ENCODE measurements at places on chromosomes 7 and 10. TPM values are rescaled to one million over a fixed set of nuclear protein-coding genes. Genes with fewer than 3 reads are reported as not detected.

Gene DNAJC12
- 29.1 TPM for total RNA-seq

Gene RBP4
- total RNA-seq: not detected

Gene PGAM2
- total RNA-seq: 0.49 TPM

Gene SPDYE9
- not detected for total RNA-seq

Gene DRGX
- total RNA-seq: not detected

Gene GOLGA7B
- 1.1 TPM for total RNA-seq

DNA sequence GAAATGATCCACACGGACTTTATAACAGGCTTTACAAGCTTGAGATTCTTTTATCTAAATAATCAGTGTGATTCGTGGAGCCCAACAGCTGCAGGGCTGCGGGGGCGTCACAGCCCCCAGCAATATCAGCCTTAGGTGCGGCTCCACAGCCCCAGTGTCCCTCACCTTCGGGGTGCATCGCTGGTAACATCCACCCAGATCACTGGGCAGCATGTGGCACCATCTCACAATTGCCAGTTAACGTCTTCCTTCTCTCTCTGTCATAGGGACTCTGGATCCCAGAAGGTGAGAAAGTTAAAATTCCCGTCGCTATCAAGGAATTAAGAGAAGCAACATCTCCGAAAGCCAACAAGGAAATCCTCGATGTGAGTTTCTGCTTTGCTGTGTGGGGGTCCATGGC lies 155.6 kb downstream of the EGFR start:
- no peaks in the 10 kb centered on the region for H3K27me3 ChIP-seq
- H3K4me3 ChIP-seq: no peak overlapping the region
- H3K4me1 ChIP-seq: no peaks in the 10 kb centered on the region
- no peaks in the 10 kb centered on the region for H3K36me3 ChIP-seq
- no peak overlapping the region for H3K27ac ChIP-seq

DNA sequence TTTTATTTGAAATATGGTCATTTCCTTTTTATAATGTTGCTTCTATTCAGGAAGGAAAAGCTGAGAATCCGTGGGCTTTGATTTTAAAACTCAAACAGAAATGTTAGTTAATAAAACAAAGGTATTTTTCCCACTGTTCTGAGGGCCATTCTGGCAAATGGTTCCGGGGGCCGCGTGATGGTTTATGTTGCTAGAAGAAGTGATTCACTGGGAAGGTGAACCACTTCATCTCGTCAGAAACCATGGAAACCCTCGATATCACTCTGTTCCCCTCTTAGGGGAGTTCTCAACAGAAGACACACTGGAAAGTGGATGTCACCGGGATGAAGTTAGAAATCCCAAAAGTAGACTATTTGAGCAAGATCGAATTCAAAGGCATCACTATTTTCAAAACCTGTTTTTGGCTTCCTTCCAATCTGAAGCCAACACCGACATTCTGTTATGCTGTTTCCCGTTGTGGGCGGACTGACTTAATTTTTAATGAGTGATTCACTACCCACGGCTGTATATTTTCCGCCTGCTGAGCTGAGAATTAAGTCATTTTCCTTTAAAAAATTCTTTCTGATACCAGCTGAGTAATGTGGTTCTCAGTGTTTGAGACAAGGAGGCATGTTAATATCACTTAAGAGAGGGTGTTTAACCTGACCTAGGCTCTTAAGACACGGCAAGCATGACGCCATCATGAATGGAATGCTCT lies 84.1 kb downstream of the PTPRE start:
- peaks cover 48% of the 10 kb centered on the region for H3K4me1 ChIP-seq
- H3K4me3 ChIP-seq: peak overlapping the region; percentile 50
- peak overlapping the region; percentile 95 for H3K27ac ChIP-seq
- DNase-seq: peak; percentile 88

GRCh38 chr10:43390759-43391158 lies 18.2 kb downstream of the HNRNPF start:
- peak overlapping the region; percentile 79 for H3K27ac ChIP-seq
- peaks cover 77% of the 10 kb centered on the region for H3K4me1 ChIP-seq
- H3K27me3 ChIP-seq: no peaks in the 10 kb centered on the region
- peaks cover 90% of the 10 kb centered on the region for H3K36me3 ChIP-seq
- no peak overlapping the region for H3K4me3 ChIP-seq

- no peaks in the 10 kb centered on the region for H3K36me3 ChIP-seq
- no peak overlapping the region for H3K27ac ChIP-seq
- H3K4me3 ChIP-seq: no peak overlapping the region
Observed at GRCh38 chr10:27356738-27357137, 116.1 kb upstream of the ACBD5 start.

GRCh38 chr10:480928-481552 lies 208.4 kb downstream of the DIP2C start:
- H3K4me3 ChIP-seq: no peak overlapping the region
- no peaks in the 10 kb centered on the region for H3K27me3 ChIP-seq
- no peak overlapping the region for H3K27ac ChIP-seq
- no peaks in the 10 kb centered on the region for H3K36me3 ChIP-seq
- peaks cover 12% of the 10 kb centered on the region for H3K4me1 ChIP-seq

GRCh38 chr10:126215746-126216631 lies 172.3 kb downstream of the ADAM12 start:
- H3K27ac ChIP-seq: no peak overlapping the region
- no peaks in the 10 kb centered on the region for H3K36me3 ChIP-seq
- no peak overlapping the region for H3K4me3 ChIP-seq
- peaks cover 3% of the 10 kb centered on the region for H3K27me3 ChIP-seq
- H3K4me1 ChIP-seq: no peaks in the 10 kb centered on the region

DNA sequence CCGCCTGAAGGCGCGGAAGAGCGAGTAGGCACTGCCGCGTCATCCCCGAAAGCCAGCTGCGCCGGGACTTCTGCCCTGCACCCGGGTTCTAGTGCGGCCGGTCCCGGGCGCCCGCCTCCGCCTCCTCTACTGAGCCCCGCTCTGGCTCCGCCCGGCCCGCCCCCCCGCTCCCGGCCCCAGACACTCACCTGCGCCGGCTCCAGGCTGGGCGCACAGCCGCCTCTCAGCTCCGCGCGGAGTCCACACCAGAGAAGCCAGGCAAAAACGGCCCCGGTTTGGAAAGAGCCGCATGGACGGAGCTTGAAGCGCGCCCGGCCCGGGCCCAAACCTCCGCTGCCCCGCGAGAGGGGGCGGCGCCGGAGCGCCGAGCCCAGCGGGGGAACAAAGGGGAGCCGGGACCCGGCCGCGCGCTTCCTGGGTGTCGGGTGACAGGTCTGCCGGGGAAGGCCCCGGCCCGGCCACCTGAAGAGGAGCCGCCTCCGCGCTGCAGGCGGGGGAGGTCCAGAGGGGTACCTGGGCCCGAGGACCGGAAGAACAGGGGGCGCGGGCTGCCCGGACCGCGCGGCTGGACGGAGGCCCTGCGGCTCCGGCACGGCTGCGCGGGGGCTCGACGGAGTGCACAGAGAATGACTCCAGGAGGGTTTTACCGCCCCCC lies 168.2 kb downstream of the NRF1 start:
- DNase-seq: peak; percentile 47
- H3K4me1 ChIP-seq: peaks cover 25% of the 10 kb centered on the region
- peak overlapping the region; percentile 36 for H3K4me3 ChIP-seq
- H3K27ac ChIP-seq: no peak overlapping the region
- no peaks in the 10 kb centered on the region for H3K36me3 ChIP-seq
- peaks cover 51% of the 10 kb centered on the region for H3K27me3 ChIP-seq

- H3K27ac ChIP-seq: no peak overlapping the region
- DNase-seq: no peak
- H3K4me3 ChIP-seq: no peak overlapping the region
- no peaks in the 10 kb centered on the region for H3K36me3 ChIP-seq
- H3K27me3 ChIP-seq: no peaks in the 10 kb centered on the region
Observed at GRCh38 chr10:71063401-71063800, 149.0 kb upstream of the UNC5B start.

DNA sequence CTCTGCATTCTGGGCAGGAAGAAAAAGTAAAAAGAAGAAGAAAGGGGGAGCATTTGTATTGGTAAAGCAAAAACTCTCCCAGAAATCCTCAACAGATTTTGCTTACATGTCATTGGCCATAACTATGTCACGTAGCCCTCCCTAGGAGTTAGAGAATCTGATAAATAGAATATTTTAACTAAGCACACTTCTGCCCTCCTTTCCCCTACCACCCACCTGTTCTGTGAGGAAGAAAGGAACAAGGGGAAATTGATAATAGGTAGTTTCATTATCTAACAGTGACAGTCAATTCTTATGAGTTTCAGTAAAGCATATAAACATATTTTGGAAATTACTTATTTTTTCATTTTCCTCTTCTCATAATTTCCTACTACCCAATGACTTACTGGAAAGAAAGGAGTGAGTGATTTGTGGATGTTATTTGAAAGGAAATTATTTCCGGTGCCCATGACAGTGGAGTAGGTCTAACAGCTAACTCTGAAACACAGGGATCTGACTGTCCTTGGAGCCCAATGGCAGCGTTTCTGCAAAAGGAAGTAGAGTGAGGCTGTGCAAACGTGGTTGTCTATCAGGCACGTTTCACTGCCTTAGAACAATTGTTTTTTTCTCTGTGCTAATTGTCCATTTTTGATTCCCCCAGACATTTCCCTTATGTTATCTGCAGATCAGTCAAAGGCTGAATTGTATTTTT lies 128.6 kb upstream of the MDFIC start:
- H3K4me3 ChIP-seq: no peak overlapping the region
- no peaks in the 10 kb centered on the region for H3K36me3 ChIP-seq
- H3K27me3 ChIP-seq: peaks cover 14% of the 10 kb centered on the region
- peak; percentile 15 for DNase-seq
- peak overlapping the region; percentile 72 for H3K27ac ChIP-seq
- H3K4me1 ChIP-seq: peaks cover 38% of the 10 kb centered on the region

- no peak overlapping the region for H3K4me3 ChIP-seq
- no peak for DNase-seq
- H3K36me3 ChIP-seq: no peaks in the 10 kb centered on the region
- H3K27ac ChIP-seq: no peak overlapping the region
- no peaks in the 10 kb centered on the region for H3K27me3 ChIP-seq
Observed at GRCh38 chr7:82388138-82388537, 55.4 kb downstream of the CACNA2D1 start.

- H3K36me3 ChIP-seq: no peaks in the 10 kb centered on the region
- peaks cover 2% of the 10 kb centered on the region for H3K4me1 ChIP-seq
- H3K4me3 ChIP-seq: no peak overlapping the region
- peak; percentile 69 for DNase-seq
- no peak overlapping the region for H3K27ac ChIP-seq
Observed at GRCh38 chr7:48299580-48300169, 128.4 kb downstream of the ABCA13 start.

DNA sequence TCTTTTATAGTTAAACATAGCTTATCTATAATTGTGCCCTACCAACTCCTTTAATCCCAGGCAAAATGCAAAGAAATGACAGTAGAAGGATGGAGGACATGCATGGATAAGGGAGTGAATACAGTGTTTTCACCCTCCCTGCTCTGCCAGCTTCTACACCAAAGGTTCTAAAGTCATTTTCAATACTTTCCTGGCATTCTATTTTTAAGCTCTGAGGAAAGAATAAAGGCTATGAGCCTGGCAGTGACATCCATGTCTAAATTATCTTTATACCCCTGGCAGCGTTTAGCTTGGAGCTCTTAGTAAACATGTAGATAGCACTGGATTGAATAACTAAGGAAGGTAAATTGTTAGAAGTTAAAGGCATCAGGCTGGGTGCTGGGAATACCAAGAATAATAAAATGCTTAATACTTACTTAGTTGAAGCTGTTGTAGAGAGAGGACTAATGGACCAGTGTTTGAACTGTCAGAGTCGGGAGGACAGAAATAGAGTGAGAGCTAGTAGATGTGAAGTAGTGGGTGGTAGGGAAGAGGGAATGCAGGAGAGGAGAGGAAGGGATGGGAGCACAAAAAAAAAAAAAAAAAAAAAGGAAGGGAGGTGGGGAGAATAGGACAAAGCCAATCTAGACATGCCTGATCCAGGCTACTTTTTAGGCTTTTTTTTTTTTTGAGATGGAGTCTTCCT lies 518.9 kb downstream of the GALNT17 start:
- no peaks in the 10 kb centered on the region for H3K27me3 ChIP-seq
- no peaks in the 10 kb centered on the region for H3K4me1 ChIP-seq
- no peak overlapping the region for H3K27ac ChIP-seq
- no peaks in the 10 kb centered on the region for H3K36me3 ChIP-seq

DNA sequence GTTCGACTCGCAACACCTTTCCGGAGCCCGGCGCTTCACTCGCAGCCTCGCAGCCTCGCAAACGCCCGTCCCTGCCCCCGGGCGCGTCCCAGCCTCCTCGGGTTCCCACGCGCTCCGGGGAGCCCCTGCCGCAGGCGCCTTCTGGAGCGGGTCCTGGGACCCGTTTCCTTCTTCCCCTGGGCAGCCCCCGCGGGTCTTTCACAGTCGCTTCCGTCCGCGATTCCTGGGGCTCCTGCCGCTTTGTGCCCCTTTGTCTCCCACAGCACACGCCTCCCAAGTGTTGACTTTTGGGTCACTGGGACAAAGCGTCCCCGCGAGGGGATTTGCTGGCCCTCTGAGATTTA lies 140.7 kb downstream of the DYNC2I1 start:
- no peaks in the 10 kb centered on the region for H3K36me3 ChIP-seq
- peaks cover 28% of the 10 kb centered on the region for H3K27me3 ChIP-seq
- H3K27ac ChIP-seq: no peak overlapping the region
- peaks cover 6% of the 10 kb centered on the region for H3K4me1 ChIP-seq

DNA sequence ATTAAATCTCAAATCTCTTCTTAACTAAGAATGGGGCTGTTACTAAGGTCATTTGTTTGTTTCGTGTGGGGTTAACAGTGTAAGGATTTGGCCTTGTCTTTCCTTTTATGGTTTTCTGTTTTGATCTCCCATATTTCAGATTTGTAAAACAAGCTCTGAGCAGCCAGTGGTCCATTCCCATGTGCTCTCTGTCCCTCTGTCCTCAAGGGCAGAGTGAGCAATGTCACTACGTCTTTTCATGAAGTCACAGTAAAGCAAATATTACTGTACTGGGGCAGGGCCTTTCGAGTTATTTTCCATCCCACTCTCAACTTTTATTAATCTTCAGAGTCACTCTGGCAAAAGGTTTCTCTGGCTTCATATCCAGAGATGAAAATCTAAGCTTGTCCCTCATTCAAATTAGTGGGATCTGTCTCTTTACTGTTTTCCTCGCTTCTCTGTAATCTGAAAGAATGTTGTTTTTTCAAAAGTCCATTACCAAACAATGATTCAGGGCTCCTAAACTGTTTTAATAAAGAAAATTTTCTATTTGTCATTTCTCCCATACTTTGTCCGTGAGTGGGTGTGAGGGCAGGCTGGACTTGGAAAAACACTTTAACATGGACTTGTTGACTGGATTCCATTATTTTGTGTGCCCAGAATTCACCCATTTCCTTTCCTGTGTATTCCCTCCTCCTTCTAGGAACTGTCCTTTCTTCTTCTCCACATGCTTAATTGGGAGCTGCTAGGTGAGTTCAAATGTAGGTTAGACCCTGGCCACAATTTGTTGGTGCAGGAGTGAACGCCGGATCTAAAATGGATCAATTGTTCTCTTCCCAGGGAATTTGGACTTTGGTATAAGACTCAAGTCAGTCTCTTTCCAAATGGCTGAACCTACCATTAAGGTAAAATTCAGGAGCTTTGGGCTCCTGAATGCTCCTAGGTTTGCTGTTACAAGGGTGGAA lies 42.1 kb upstream of the NAMPT start:
- peaks cover under 1% of the 10 kb centered on the region for H3K36me3 ChIP-seq
- no peak overlapping the region for H3K4me3 ChIP-seq
- DNase-seq: no peak
- H3K27me3 ChIP-seq: peaks cover 18% of the 10 kb centered on the region
- peaks cover 19% of the 10 kb centered on the region for H3K4me1 ChIP-seq

- no peak overlapping the region for H3K4me3 ChIP-seq
- DNase-seq: no peak
- peaks cover 5% of the 10 kb centered on the region for H3K4me1 ChIP-seq
- no peak overlapping the region for H3K27ac ChIP-seq
- no peaks in the 10 kb centered on the region for H3K36me3 ChIP-seq
- peaks cover 68% of the 10 kb centered on the region for H3K27me3 ChIP-seq
Observed at GRCh38 chr7:43112941-43113621, 634 bp downstream of the HECW1 start.

Data from activated CD8-positive, alpha-beta T cell treated with anti-CD3 and anti-CD28 coated beads for 36 hours (primary cell).